Activated T-cell treated with anti-CD3 and anti-CD28 coated beads for 1 hour (primary cell): ENCODE measurements at places on chromosomes 3 and 15.

DNA sequence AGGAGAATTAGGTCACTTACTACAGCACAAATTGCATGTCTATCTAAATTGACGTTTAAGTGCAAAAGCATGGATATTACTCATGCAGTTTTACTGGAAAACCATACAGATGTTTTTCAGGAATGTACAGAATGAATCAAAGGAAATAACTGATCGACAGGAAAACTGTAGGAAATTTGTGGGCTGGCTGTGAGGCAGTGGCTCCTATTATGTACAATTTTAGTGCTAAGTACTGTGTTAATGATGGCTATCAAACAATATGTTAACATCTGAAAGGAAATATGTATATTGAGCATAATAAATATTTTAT lies 6.9 kb downstream of the NUDT16 start:
- no peak for DNase-seq

DNA sequence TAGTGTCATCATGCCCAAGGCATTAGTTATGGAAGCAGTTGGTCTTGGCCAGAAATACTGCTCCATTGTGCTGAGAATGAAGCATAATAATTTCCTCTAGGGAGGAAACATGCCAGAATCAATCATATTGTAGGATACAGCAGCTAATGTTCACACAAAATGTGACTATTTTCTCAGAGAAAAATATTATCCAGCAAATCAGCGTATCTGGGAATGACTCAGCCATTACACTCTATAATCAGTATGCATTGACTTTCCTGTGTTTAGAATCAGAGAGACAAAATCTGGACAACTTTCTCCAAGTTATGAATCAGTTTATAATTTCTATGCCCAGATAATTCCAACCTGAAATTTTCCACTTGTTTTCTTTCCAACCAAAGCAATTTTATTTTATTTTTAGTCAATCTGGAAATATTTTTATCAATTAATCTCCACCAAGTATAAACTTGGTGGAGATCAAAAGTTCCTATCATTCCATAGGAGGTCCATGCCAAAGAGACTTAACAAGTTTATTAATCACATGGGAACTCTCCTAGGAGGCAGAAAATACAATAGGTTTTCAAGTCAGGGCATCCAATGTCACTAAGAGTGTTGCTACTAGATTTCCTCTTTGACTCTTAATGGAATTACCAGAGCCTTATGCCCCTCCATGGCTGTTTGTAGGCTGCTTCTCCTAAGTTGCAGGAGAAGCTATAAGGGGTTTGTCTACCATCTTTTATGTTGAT lies 36.4 kb downstream of the SUCNR1 start:
- DNase-seq = no peak

GRCh38 chr3:124967964-124968363 lies 33.4 kb upstream of the MUC13 start:
- DNase-seq = no peak

DNA sequence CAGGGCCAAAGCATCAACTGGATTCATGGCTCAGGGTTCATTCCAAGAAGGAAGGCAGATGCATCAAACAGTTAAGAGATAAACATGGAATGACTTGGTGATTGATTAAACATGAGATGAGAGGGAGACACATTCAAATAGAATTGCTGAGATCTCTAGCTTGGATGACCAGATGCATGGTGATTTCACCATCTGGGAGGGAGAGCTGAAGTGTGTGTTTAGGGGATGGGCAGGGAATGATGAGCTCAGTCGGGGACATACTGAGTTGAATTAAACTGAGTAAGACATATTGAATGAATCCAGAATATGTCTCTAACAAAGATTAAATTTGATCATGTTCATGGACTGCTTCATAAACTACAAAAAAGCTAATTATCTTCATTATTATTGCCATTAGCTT lies 35.5 kb downstream of the CADPS start:
- DNase-seq = no peak

DNA sequence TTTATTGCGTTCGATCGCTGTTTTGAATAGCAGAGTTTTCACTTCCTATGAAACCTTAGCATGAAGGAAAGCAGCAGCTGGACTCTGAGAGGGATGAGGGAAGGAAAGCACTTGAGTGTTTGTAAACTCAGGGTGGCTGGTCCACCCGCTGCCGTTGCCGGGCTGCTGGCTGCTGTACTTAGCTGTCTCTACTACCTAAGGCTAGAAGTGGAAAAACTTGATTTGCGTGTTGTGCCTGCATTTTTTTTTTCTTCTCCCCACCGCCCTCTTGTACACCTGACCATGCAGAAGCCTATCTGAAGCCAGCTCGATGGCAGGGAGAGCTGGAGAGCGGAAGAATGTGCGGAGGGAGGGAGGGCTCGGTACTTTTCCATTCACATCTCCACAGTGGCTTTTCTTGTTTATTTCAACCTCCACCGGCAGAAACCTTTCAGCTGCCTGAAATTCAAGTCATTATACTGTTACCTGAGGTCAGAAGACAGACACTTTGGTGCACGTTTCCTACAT lies 4.8 kb upstream of the BCL6 start:
- no peak for DNase-seq

GRCh38 chr3:53146319-53146891 lies 14.6 kb upstream of the PRKCD start:
- no peak for DNase-seq

- DNase-seq = no peak
Measured at GRCh38 chr3:25817107-25817506, 27.2 kb downstream of the OXSM start.

GRCh38 chr3:24533561-24534193 lies 39.0 kb upstream of the THRB start:
- DNase-seq = no peak

DNA sequence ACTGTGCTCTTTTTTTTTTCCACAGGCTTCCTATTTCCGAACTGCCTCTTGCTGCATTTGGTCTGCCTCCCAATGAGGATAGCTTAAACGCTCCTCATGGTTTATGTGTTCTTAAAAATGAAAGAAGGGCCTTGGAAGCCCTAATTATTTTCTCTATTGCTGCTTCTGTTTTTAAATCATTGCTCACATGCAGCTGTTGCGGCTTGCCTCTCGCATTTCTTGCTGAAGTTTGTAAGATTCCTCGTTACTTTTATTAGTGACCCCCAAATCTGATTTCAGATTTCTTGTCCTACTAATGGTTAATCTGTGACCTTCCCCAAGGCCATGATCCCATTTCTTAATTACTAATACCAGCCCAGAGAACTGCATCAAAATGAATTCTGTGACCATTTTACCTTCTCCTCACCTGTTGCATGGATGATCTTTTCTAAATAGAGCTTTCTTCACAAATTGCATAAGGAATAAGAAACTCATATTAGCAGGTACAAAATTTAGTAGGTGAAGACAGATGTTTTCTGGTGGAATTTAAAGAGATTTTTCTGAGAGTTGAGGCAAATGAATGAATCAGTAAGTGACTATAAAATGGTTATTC lies 1.8 kb downstream of the UBE2E1 start:
- no peak for DNase-seq

GRCh38 chr15:77516786-77517185 lies 96.1 kb downstream of the HMG20A start:
- no peak for DNase-seq
